ENCODE measurements at places on chromosomes 12 and 14.

- DNase-seq, result no peak
Measured at GRCh38 chr12:42421844-42422779, 96.1 kb downstream of the PPHLN1 start.

GRCh38 chr12:108587826-108588225 lies 10.1 kb downstream of the TMEM119 start:
- DNase-seq, result no peak

DNA sequence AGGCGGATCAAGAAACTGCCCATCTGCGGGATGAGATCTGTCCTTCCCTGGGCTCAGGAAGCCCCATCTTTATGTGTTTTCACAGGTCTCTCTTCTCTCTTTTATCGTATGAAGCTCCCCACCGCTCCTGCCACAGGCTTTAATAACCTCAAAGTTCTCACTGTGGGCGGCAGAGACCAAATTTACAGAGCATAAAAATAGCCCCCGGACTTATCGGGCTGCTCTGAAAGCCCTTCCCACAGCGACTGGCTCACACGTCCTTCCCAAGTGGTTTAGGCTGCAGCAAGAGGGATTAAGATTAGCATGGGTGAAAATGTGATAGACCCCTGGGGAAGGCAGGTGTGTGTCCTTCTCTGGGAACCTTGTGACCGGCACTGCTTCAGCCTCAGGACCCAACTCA lies 47.8 kb downstream of the TESC start:
- no peak for DNase-seq

GRCh38 chr12:82857911-82858533 lies 171.3 kb downstream of the TMTC2 start:
- DNase-seq, result no peak

DNA sequence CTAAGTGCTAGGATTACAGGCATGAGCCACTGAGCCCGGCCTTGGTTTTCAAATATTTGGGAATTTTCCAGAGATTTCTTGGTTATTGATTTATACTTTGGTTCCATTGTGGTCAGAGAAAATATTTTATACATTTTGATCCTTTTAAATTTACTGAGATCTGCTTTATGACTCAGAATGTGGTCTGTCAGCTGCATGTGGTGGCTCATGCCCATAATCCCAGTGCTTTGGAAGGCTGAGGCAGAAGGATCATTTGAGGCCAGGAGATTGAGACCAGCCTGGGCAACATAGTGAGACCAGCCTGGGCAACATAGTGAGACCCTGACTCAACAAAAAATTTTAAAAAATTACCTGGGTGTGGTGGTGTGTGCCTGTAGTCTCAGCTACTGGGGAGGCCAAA lies 49.8 kb downstream of the ADCK1 start:
- DNase-seq, result no peak

Data from activated CD8-positive, alpha-beta memory T cell treated with anti-CD3 and anti-CD28 coated beads, Interleukin-2, amount 50 U/mL, for 4 hours (primary cell).